RPMI7951 (cell line): ENCODE measurements at places on chromosomes 4 and X. TPM values are rescaled to one million over a fixed set of nuclear protein-coding genes. Genes with fewer than 3 reads are reported as not detected.
A peak's percentile ranks its signal among the peaks of the same experiment; 100 is the strongest.

- no peak for DNase-seq
Observed at GRCh38 chrX:12657433-12657832, 133.8 kb upstream of the PRPS2 start.

DNA sequence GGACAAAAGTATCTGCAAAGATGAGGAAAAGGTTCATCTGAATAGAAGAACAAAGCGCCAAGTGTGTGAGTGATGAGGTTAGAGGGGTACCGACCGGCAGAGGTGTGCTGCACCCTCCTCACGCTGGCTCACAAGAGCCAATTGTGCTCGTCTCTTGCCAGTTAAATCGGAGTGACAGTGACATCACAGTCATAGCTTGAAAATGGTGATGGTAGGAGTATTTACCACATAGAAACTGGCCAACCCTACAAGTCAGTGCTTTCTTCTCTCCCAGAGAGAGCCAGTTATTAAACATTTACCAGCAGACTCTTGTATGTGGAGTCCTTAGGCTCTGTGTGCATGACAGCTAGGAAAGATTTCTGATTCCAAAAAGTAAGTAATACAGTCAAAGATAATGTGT lies 32.4 kb downstream of the CLDN22 start:
- DNase-seq: no peak

- peak; percentile 80 for DNase-seq
Observed at GRCh38 chr4:6974138-6974848, 64.7 kb downstream of the TBC1D14 start.

DNA sequence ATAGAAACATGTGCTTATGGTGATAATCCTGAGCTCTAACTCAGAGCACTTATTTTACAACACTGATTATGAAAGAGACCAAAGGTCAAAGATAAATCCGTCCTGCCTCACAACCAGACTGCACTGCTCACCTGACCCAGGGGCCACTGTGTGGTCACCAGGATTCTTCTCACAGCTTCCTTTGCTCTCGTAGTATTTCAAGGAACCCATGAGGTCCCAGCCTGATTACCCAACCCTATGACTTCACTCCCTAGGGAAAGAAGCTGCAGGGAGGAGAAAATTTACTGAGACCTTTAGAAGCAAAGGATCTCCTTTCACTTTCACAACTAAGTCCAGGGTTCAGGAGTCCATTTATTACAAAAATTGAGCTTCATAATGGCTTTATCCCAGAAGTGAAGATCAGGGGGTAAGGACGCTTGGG lies 9.6 kb downstream of the SLC25A5 start:
- peak; percentile 49 for DNase-seq

- DNase-seq: no peak
Observed at GRCh38 chr4:159677521-159677920, 574.6 kb downstream of the RAPGEF2 start.

DNA sequence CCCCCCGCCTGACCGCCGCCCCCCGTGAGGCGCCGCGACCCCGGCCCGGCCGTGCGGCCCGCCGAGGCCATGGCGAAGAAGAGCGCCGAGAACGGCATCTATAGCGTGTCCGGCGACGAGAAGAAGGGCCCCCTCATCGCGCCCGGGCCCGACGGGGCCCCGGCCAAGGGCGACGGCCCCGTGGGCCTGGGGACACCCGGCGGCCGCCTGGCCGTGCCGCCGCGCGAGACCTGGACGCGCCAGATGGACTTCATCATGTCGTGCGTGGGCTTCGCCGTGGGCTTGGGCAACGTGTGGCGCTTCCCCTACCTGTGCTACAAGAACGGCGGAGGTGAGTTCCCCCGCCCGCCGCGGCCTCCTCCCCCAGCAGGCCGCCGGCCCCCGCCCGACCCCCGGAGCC lies 780 bp downstream of the SLC6A8 start:
- DNase-seq: no peak

DNA sequence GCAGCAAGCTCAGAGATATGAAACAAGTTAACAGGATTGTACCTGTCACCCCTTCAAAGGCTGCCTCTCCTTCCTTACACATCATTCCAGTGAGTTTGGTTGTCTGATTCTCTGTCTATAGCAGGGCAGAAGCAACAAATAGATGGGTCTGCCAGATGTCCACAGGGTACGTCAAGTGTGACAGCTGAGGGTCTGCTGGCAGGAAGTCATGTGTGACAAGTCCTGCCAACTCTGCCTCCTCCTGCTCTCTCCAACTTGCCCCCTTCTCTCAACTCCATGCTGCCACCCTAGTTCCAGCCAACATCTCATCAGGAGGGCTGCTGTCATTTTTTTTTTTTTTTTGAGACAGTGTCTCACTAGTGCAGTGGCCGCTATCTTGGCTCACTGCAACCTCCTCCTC lies 109.2 kb downstream of the NSUN7 start:
- no peak for DNase-seq

Gene RBM46
- total RNA-seq: not detected in 2 replicates

DNA sequence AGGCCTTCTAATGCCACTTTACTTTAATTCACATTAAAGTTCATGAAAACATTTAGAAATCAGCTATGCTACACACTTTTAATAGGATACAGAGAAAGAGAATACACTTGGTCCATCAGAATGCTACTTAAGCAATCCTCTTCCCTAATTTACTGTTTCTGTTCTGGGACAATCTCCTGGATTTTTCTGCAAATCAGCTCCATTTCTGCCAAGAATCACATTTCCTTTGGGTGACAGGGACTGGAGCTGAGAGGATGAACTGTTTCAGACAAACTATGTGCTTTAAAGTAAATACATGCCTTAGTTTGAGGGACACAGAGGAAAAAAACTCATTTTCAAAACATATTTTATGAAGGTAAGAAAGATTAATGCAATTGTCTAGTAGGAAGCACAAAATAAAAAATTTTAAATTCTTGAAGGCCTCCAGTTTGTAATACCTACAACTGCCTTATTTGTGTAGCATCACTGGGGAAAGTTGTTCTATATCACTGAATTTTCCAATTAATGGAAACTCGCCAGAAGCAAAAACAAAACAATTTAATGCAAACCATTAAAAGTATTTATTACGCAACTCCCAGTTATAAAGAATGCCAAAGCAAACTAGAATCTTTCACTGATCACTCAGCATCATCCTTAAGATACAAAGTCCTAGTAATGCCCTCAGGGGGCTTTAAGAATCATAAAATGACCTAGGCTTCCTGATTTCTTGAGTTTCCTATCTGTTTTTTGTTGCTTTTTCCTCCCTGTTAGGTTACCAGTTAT lies 36.3 kb downstream of the BCLAF3 start:
- no peak for DNase-seq

DNA sequence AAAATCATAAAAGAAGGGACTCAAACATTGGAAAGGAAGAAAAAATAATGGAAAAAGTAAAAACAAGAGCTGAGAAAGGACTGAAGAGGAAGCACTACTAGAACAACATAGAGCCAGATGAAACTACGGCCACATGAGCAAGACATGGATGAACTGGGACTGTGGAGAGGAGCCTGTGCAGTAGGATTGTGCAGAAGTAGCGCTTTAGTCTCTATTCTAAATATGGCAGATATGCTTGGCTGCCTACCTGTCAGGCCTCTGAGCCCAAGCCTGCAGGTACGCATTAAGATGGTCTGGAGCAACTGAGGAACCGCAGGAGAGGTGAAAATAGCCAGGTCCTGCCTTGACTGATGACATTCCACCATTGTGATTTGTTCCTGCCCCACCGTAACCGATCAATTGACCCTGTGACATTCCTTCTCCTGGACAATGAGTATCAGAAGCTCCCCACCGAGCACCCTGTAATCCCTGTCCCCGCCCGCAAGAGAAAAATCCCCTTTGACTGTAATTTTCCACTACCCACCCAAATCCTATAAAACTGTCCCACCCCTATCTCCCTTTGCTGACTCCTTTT lies 154.3 kb downstream of the CAMK2D start:
- DNase-seq: no peak

GRCh38 chr4:169283114-169283509 lies 12.4 kb upstream of the SH3RF1 start:
- DNase-seq: peak; percentile 75

Gene CTAG2
- total RNA-seq: 0.29 TPM in 1 of 2 replicates, not detected in the other

Gene MAGEH1
- total RNA-seq: 39.5 and 39.7 TPM in 2 replicates

Gene CTSO
- total RNA-seq: 4.7 and 5.0 TPM in 2 replicates

- no peak for DNase-seq
Observed at GRCh38 chr4:147327322-147327721, 153.6 kb upstream of the EDNRA start.

DNA sequence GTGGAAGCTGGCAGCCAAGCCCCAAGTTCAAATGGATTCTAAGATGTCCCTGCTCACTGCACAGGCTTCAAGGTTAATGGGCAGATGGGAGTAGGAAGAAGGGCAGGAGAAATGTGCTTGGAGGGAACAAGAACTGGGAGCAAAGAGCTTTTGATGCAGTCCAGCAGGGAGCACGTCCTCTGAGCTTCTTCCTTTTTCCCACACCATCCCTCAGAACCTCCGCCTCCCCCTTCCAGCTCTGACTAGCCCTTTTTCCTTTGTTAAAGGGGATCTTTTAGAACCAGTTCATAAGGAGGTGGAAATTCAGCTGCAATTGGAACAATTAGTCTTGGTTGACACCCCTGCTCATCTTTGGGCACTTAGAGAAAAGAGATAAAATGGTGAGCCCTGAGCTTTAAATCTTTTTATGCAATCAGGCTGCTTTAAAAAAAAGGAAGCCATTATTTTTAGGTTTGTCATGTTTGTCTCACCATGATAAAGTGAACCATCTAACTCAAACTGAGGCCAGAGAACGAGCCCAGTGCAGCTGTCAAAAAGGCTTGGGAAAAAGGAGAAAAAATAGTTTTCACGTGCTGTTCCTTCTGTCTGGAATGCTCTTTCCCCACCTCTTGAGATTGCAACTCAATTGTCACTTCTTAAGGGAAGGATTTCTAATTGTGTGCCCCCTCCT lies 135.8 kb upstream of the IL1RAPL2 start:
- DNase-seq: no peak

DNA sequence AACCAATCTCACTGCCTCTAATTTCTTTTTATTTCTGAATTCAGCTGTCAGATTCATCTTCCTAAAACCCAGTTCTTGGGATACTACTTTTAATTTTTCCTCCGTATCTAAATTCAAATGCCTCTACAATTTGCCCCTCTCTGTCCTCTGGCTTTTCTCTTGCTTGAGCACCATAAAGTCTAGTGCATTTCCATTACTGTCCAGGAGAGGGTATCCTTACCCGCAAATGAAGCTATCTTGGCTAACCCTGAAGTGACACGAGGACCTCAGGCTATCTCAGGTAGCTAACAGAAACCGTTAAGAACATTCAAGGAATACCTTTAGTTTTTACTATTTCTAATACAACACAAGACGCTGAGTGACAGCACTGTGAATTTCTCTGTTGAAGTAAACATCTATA lies 49.4 kb upstream of the PRR32 start:
- DNase-seq: no peak

Gene RAB28
- 22.8 and 25.9 TPM in 2 replicates for total RNA-seq

DNA sequence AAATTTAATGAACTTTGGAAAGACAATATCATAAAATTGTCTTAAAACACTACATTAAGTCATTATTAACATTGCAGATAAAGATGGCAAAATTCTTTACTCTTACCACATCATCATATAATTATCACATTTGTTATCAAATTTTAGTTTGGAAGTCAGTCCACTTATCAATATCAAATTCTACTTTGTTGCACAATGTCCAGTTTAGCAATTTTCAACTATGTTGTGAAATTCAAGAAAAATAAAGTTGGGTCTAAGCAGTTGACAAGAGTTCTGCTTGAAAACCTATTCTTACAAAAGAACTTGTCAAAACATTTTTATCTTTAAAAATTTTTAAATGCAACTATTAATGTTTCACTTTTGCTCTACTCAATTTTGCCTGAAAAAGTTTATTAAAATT lies 44.7 kb upstream of the TET2 start:
- DNase-seq: no peak

Gene FGFBP2
- 0.20 TPM in 1 of 2 replicates, not detected in the other for total RNA-seq

DNA sequence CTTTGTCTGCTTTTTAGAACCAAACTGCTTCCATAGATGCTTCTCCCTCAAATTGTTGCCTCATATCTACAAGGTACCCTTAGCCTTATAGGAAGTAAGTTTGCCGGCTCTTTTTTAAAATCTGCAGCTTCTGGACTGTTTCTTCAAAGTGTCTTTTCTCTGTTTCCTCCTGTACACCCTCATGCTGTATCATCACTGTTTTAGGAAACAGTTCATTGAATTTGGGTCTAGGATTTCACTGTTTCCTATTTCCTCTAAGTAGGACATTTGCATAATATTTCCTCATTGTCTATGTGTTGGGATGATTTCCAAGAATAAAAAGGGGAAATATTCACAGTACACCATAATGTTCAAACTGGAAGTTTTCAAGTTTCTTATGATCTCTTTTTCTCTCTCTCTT lies 43.0 kb downstream of the BANK1 start:
- no peak for DNase-seq

Gene LINC00632
- total RNA-seq: 0.39 and 0.48 TPM in 2 replicates

- no peak for DNase-seq
Observed at GRCh38 chr4:102388611-102389010, 43.3 kb upstream of the SLC39A8 start.

DNA sequence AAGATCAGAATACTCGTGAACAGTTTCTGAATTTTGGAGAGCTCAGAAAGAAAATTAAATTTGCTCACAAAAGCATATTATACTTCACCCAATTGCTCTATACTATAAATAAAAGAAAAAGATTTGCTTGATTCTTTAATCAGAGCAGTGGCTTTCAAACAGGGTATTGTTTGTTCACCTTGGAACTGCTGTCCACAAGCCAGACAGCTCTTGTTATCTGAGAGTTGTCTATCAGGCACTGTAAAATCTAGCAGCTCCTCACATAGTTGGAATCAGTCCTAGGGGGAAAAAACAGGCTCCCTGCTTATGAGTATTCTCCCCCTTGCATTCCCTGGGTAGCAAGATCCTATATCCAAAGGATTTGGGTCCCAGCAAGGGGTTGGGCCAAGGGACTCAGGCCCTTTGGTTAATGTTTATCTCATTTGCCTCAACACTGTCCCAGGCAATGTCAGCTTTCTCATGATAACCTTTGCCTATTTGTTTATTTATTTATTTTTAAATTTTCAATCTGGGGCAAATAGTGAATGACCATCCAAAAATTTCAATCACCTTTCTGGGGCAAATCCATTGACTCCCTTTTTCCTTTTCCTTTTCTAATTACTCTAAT lies 24.1 kb upstream of the MAGEB16 start:
- no peak for DNase-seq

DNA sequence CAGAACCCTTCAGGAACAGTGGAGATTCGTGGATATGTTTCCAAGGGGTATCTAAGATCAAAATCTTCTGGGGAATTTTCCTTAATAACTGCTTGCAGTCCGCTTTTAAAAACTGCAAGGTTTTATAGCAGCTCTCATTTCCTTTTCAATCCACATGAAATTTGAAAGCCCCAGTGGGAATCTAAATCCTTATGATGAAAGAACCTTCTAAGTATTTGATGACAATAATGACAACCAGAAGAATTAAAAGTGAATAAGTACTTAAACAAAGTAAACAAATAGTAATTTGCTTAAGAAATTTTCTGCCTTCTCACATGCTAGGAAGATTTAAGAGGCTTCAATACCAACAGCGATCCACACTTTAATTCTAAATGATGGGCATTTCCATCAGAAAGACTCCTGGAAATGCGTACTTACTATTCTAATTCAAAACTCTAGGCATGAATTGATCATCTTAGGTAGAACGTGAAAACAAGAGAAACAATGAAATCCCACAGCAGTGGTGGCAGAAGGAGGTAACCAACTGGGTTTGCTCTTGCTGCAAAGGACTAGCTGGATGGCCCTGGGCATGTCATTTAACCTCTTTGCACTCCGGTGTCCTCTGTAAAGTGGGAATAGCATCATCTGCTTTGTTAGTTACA lies 37.6 kb upstream of the S100G start:
- DNase-seq: no peak

GRCh38 chr4:157983300-157983699 lies 189.5 kb downstream of the GASK1B start:
- no peak for DNase-seq
